ENCODE measurements at places on chromosomes 1 and 21.

GRCh38 chr1:24027838-24028468 is 47.8 kb upstream of the SRSF10 start:
- no peak for DNase-seq

DNA sequence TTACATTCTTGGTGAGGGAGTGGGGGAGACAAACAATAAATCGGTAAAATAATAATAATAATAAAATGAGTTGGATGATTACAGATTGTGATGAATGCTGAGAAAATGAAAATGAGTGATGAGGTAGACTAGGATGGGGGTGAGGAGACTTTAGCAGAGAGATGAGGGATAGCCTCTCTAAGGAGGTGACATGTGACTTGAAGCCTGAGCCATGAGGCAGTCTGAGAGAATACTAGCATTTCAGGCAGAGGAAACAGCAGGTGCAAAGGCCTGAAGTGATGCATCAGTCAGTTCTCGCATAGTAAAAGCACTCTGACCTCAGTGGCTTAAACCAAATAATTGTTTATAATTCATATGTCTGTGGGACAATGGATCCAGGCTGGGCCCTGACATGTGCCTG is 181.2 kb downstream of the AGBL4 start:
- DNase-seq = no peak

- no peak for DNase-seq
Observed at GRCh38 chr1:53148123-53148522, 5.7 kb upstream of the SLC1A7 start.

GRCh38 chr1:237324226-237324625 is 282.2 kb downstream of the RYR2 start:
- no peak for DNase-seq
